ENCODE measurements at places on chromosomes 2 and 18.

DNA sequence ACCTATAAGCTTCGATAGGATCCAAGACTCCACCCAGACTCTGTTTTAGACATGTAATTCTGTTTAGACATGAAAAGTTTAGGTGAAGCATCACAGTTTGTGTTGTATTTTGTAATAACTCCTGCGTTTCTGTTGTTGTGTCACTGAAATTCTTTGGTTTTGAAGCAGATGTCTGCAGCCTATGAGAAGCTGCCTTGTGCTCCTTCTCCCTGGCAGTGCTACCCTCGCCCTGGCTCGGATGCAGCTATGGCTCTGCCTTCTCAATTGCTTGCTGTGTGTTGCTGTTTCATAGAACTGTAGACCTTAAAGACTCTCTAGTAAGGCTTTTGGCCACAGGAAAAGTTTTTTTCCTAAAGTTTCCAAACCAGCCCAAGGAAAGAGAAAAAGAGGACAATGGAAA, 40.2 kb upstream of the ZNF638 start:
- DNase-seq = no peak

DNA sequence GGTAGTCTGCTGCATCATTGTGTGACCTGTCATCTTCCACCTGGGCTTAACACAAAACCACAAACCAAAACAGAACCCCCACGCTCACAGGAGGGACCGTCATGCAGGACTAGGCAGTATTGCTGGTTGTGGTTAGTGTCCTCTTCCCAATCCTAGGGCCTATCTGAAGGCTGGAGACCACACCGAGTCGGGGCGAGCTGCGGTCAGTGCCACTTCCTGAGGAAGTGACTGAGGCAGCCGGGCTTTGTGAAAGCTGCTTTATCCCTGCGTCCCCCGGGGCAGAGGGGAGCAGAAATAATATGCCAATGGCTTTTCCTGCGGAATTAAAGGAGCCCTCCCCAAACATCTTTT, 22.9 kb downstream of the ZNF532 start:
- no peak for DNase-seq

DNA sequence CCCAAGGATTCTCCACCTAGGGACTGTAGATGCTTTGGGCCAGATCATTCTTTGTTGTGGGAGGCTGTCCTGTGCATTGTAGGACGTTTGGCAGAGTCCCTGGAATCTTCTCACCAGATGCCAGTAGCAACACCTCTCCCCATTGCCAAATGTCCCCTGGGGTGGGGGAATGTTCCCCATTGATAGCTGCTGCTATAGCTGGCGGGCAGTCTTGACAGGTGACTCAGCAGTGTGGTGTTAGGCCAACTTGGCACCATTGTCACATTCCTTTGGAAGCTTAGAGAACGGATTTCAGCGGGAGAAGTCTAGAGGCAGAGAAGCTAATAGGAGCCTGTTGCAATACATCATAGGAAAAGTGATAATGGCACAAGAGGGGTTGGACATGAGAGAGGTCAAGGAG, 495.7 kb upstream of the SMIM21 start:
- no peak for DNase-seq

DNA sequence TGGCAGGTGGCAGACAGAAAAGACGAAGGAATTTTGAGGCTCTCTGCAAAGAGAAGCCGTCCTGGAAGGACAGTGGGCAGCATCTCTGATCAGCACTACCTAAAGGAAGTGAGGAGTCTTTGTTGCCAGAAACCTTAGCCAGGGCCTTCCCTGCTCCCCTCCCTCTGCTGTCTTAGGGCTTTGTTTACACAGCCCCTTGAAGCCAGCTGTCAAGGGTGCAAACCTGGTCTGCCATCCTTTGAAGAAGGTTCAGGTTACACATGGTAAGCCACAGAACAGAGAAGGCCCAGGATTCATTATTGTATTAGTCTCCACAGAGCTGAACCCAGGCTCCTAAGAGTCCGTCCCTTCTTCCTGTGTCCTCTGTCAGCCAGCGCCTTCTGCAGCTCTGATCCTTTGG, 356.7 kb downstream of the TGIF1 start:
- no peak for DNase-seq

GRCh38 chr2:224958873-224959272, 83.4 kb downstream of the DOCK10 start:
- no peak for DNase-seq

GRCh38 chr18:79523736-79524180, 128.0 kb downstream of the NFATC1 start:
- DNase-seq = peak; percentile 6

- no peak for DNase-seq
These were observed 317.9 kb upstream of the VRK2 start for GRCh38 chr2:57728691-57729090.

DNA sequence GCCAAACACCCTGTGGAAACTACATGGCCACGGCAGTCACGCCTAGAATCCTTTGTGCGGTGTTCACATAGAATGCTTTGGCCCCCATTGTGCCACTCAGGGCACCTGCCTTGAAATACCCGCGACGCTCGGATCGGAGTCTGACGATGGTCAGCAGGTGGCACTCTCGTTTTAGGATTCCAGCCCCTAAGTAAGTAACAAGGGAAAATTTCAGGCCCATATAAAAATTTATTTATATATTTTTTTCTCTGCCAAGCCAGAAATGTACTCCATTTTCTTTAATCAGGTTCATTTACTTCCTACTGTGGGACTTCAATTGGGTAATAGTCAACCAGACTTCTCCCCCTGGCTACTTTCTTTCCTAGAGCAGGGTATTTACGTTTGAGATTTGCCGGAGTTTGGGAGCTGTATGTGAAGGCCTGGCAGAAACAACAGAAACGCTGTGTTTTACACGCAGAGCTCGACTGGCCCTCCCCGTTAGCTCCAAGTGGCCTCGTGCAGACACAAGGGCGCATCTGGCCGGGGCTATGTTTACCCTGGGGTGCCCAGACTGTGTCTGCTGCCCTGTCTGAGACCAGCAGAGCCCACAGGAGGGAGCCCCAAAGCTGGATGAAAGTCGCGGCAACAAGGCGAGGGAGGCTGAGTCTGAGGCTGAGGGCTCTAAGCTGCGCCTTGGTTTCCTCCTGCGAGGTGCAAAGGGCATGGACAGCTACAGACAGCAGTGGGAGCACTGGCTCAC, 41.6 kb downstream of the LRRC30 start:
- DNase-seq = no peak

- DNase-seq = no peak
These were observed 131.3 kb downstream of the TPO start for GRCh38 chr2:1544478-1545069.

- no peak for DNase-seq
These were observed 125.6 kb upstream of the CAPN13 start for GRCh38 chr2:30932870-30933269.

DNA sequence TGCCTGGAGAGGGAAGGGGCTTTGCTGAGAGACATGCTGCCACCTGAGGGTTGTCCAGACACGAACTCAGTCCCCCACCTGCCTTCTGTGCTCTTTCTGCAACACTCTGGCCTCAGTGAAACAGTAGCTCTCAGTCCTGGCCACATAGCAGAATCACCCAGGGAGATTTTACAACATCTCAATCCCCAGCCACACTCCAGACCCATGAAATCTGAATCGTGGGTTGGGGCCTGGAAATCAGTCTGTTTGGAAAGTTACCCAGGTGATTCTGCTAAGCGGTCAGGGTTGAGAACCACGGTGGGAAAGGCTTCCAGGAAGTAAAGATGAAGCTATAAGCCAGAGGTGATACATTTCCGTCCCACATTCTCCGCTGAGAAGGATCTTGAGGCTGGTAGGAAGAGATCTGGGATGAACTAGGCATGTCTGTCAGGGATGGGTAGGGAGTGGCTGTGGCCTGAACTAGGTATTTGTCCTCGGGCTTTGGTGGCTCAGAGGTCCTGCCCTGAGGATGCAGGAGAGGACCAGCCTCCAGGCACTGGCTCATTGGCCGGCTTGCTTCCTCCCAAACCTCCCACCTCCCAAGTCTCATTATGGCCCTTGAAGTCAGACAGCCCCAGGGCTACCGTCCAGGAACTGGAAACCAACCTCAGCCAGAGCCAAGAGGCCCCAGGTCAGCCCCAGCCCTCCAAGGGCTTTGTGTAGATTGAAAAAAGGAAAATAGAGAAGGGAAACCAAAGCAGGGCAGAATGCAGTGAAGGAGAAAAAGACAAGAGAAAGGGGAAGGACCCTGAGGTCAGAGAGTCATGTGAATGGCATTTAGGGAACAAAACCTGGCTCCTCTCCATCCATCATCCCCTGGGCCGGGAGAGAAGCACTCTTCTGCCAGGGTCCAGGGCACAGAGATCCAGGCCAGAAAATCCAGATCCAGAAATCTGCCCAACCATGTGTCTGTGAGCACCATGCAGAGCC, 119.6 kb downstream of the ZFP36L2 start:
- no peak for DNase-seq

DNA sequence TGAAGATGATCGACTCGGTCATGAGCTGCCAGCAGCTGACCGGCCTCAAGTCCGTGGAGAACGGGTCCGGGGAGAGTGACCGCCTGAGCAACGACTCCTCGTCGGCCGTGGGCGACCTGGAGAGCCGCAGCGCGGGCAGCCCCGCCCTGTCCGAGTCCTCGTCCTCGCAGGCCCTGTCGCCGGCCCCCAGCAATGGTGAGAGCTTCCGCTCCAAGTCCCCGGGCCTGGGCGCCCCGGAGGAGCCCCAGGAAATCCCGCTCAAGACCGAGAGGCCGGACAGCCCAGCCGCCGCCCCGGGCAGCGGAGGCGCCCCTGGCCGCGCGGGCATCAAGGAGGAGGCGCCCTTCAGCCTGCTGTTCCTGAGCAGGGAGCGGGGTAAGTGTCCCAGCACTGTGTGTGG, 14.9 kb downstream of the SALL3 start:
- no peak for DNase-seq
